Hippocampal formation (tissue), 2 donors: ENCODE measurements at places on chromosomes 2 and 18.

DNA sequence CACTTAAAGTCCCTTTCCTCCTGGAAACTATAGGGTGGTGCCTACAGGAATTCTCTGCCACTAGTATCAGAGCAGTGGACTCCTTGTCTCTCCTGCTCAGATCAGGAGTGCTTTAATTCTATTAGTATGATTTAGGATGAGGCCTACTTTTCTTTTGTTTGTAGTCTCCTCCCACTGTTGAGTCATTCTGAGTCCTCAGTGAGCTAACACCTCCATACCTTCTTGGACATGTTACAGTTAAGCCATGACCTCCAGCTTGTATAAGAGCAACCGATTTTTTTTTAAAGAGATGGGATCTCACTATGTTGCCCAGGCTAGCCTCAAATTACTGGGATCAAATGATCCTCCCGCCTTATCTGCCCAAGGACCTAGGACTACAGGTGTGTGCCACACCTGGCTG lies 48.7 kb upstream of the OTOF start:
- DNase-seq, result no peak

DNA sequence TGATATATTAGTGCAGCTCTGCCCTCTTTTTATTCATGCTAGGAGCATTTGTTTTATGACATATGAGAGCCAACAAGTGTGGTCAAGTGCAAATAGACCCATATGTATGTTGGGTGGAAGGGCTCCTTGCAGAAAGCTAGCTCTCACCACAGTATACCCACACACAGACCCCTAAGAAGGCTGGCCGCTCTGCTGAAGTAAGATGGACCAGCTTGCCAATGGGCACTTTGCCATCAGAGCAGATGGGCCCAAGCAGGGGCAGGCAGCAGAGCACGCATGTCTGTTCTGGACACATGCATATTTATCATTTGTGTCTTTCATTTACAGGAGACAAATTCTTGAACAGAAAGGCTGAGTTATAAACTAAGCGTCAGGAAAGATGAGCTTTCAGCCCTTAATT lies 187.5 kb upstream of the DTNA start:
- DNase-seq, result no peak

GRCh38 chr2:191797942-191798876 lies 48.7 kb downstream of the CAVIN2 start:
- no peak for DNase-seq

- DNase-seq, result no peak
Observed at GRCh38 chr2:69305712-69306392, 81.2 kb downstream of the GFPT1 start.

DNA sequence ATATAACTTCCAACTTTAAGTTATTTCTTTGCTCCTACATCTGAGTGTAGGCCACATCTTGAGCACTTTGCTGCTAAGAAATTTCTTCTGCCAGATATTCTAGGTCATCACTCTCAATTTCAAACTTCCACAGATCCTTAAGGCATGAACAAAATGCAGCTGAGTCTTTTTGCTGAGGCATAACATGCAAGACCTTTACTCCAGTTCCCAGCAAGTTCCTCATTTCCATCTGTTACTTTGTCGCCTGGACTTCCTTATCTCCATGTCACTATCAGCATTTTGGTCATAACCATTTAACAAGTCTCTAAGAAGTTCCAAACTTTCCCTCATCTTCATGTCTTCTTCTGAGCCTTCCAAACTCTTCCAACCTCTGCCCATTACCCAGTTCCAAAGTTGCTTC lies 1077.3 kb upstream of the TMEFF2 start:
- no peak for DNase-seq

- DNase-seq, result no peak
Observed at GRCh38 chr2:3647831-3648651, 10.0 kb upstream of the ALLC start.

DNA sequence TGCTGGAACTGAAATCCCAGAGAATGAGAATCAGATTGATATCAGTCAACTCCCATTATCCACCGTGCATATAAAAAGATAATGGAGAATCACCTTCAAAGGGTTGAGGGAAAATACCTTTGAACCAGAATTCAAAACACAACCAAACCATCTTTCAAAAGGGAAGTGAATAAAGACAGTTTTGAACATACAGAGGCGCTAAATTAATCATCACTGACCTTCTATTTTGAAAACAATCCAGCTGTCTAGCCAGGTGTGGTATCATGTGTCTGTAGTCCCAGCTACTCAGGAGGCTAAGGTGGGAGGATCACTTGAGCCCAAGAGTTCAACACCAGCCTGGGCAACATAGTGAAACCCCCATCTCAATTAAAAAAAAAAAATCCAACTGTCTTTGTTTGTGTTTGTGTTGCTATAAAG lies 63.6 kb downstream of the TRABD2A start:
- no peak for DNase-seq

DNA sequence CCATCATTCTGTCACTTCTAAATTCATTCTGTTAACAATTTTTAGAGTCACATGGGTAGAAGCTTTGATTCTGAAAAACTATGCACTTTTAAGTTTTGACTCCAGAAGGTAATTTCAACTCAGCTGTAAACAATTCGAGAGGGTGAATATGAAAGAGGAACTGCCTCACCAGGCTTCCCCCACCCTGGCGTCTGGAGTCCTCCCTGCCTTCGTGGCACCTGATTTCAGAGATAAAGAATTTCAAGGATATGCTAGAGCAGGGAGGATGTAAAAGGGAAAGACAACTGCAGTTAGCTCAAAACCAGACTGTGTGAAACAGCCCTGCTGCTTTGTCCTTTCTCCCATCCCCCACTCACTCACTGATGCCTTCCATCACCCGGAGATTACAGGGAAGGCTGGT lies 40.7 kb downstream of the ONECUT2 start:
- DNase-seq, result no peak

GRCh38 chr2:203894262-203894661 lies 26.7 kb downstream of the CTLA4 start:
- no peak for DNase-seq

GRCh38 chr2:17643031-17643615 lies 102.6 kb downstream of the VSNL1 start:
- DNase-seq, result peak; percentile 9

DNA sequence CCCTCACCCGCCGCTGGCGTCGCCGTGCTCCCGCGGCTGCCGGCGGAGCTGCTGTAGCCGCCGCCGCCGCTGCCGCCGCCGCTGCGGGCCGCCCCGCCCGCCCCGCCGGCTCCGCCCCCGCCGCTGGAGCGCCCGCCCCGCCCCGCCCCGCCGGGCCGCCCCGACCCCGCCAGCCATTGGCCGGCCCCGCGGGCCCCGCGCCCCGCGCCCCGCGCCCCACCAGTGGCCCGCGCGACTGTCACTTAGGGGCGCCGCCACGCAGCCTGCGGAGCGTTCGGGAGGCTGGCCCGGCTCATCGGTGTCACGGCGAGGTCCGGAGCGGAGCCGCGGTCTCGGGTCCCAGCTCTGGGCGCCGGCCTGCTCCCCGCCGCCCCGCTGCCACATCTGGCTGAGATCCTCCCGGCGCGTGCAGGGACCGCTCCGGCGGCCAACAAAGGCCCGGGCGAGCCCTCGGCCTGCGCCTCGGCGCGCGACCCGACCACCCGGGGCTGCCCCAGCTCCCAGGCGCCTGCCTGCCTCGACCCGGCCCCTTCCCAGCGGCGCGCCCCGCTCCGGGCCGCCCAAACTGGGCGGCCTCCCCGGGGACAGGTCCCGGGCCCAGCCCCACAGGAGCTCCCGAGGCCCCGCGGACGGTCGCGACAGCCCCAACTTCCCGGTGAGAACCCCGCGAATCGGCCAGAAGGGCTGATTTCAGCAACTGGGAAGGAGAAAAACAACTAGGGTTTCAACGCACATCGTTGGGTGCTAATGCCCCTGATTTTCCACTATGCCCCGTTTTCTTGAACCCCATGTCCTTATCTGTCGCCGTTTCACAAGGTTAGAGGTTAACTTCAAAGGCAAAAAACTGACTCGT lies at the start of gene MGAT4A:
MGAT4A (minus strand) TSS at position 92 of the 853 bp plus-strand sequence. CDS start 4,800 bp downstream, outside the sequence.
- DNase-seq, result peak; percentile 78

DNA sequence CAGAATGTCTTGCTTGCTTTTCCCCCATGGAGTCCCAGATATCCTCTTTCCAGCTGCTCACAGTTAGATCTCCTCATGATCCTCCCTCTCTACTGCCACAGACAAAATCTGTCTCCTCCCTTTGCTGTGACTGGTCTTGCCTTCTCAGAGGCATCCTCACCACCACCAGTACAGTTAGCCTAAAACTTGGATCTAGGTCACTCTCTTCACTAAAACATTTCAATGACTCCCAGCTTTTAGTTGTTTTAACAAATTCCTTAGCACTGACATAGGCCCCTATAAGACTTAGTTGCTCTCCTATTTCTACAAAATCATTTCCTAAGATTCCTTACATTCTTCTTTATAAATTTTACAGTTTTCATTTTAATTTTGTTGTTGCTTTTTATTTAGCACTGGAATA lies 734.2 kb upstream of the CHAC2 start:
- no peak for DNase-seq

- no peak for DNase-seq
Observed at GRCh38 chr18:6785411-6785810, 55.9 kb downstream of the ARHGAP28 start.

DNA sequence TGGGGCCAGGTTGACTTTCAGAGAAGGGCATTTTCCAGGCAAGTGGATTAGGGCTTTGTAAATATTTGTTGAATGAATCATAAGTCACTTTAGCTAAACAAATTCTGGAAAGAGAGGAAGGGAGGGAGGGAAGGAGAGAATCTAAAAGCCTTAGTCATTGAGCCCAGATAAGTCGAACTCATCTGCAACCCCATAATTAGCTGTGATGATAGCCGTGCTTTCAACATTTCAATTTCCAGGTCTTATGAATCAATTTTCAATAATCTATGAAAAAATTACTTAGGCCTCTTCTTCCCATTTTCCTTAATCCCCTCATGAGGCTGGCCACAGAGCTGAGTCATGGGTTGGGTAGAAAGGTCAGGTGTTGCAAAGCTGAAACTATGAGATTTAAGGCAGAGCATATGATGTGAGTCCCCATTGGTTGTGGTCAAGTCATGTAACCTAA lies 111.9 kb upstream of the MAPRE2 start:
- DNase-seq, result no peak

GRCh38 chr2:224668123-224668909 lies 47.8 kb downstream of the CCDC195 start:
- DNase-seq, result no peak

DNA sequence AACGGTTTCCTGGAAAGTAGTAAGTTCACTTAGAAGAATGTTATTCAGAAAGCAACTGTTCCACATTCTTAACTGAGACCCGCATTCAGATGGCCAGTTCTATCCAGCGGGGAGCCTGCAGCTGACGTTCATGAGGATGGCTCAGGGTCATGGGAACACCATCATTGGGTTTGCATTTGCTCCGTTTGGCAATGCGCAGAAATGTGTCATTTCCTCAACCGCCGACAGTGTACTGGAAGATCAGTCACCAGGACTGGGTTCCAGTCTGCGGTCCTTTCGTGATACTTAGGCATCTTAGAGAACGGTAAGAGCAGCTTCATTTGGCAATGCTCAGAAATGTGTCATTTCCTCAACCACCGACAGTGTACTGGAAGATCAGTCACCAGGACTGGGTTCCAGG lies 104.0 kb downstream of the DNER start:
- DNase-seq, result no peak

DNA sequence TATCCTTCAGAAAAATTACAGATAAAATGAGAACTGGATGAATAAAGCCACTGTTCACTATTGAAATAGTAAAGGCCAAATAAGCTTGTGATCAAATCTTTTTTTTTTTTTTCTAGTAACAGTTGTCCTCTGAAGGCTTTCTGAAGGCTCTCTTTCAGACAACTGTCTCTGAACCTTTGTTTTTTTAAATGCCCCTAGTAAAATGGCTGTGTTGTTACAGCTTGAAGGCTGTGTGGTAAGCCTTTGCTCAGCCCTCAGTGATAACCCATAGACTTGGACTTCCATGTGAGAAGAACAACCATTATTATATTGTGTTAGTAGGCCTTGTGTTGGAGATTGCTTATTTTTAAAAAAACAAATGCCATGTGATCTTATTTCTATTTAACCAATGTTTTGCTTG lies 17.6 kb downstream of the FMNL2 start:
- peak; percentile 34 for DNase-seq

GRCh38 chr2:3290655-3291054 lies 87.0 kb downstream of the EIPR1 start:
- no peak for DNase-seq

DNA sequence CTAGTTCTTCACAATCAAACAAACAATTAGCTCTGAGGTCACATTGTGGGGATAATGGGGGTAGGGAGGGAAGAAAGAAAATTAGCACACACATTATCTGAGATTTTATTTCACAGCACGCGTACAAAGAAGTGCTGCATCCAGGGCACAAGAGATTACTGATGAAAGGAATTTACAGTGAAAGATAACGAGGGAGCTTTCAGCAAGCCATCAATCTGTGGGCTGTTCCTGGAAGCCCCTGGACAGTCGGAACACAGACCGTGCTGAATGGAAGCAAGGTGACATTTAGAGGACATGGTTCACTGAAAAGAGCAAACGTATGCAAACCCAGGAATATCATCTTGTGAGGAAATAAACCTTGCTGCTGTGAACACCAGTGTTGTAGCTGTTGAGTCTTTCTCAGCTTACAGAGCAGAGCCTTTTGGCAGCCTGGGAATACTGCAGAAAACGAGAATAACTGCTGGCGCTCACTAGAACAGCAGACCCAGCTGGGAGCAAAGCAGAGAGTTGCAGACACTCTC lies 63.2 kb downstream of the SCG2 start:
- DNase-seq, result no peak

DNA sequence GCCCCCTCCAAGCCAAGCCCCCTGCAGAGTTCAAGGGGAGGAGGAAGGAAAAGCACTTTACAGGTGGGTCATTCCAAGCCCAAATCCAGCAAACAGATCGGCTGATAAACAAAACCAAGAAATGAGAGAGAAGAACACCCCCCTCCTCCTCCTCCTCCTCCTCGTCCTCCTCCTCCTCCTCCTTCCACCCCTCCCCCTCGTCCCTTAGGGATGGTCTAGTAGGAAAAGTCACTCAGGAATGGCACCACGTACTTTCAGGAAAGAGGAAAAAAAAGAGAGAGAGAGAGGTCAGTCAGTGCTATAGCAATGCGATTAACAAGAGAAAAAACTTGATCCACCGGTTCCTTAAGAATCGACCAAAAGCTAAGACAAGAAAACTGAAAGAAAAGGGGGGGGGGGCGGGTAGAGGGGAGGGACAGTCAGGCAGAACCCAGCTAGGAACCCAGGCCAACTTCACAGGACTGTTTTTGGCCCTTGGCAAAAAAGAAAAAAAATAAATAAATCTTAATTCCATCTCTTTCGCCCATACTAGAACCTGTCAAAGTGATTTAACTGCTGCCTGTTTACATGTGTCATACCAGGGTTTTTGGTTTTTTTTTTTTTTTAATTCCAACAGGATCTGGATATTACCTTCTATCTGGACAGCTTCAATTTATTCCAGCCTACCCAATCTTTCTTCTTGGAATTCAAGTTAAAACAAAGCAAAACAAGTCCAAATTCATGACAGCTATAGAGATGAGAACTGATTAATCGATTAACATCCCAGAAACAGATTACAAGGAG lies 906 bp downstream of the IKZF2 start:
- DNase-seq, result peak; percentile 28
